Sciatic nerve (tissue), 2 donors: ENCODE measurements at places on chromosomes 12 and 14.

GRCh38 chr14:101349108-101349507, 212.2 kb upstream of the DIO3 start:
- peak; percentile 14 for DNase-seq

- DNase-seq: no peak
These were observed 16.9 kb upstream of the TMEM132C start for GRCh38 chr12:128250096-128250495.

- DNase-seq: no peak
These were observed 12.1 kb downstream of the BMAL2 start for GRCh38 chr12:27344760-27345159.

DNA sequence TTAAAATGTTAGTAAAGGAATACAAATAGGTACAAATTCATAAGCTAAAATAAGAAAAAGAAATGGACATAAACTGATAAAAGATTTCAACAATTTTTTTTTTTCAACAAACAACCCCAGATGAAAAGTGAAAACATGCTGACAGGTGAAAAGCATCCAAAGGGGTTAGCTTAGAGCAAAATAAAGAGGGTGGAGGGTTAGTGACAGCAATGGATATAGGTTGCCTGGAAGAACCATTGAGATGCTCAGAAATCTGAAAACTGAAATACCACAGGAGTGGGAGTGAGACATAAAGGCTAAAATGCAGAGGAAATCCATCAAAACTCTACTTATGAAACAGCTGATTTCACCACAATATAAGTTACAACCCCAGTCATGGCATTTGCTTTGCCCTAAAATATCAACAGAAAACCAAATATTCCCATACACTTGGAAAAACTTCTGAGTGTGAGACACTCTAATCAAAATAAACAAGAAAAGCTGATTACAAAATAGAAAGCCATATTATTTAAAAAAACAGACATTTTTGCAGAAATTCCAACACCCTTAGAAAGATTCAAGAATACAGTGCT, 136.3 kb upstream of the PLEKHG7 start:
- DNase-seq: no peak

DNA sequence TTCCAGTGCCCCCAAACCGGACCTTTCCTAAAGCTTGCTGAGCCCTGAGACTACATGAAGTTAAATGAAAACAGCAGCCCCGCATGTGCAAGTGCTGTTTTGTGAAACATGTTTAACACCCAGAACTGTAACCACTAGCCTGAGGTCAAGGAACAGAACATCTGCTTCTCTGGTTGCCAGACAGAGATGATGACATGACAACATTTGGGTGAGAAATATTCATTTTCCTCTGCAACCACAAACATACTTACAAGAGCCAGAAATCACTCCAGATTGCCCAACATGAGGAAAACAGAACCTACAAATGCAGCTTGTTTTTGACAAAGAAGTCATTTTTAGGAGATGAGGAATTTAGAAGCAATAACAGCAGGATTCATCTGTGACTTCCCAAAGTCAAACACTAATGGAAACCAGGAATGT, 110.4 kb downstream of the BCAT1 start:
- DNase-seq: no peak

GRCh38 chr12:15581006-15581405, 208.2 kb downstream of the EPS8 start:
- no peak for DNase-seq

GRCh38 chr12:32897281-32897610, 669 bp upstream of the PKP2 start:
- no peak for DNase-seq

DNA sequence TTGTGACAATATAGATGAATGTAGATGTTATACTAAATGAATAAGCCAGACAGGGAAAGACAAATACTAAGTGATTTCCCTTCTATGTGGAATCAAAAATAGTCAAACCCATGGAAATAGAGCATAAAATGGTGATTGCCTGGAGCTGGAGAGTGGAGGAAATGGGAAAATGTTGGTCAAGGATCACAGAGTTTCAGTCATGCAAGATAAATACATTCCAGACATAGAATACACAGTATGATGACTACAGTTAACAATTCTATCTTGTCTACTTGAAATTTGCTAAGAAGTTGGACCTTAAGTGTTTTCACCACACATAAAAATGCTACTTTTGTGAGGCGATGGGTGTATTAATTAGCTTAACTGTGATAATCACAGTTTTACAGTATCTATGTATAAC, 1182.7 kb downstream of the AACS start:
- DNase-seq: no peak

GRCh38 chr14:39554576-39554975, 122.3 kb upstream of the FBXO33 start:
- no peak for DNase-seq

DNA sequence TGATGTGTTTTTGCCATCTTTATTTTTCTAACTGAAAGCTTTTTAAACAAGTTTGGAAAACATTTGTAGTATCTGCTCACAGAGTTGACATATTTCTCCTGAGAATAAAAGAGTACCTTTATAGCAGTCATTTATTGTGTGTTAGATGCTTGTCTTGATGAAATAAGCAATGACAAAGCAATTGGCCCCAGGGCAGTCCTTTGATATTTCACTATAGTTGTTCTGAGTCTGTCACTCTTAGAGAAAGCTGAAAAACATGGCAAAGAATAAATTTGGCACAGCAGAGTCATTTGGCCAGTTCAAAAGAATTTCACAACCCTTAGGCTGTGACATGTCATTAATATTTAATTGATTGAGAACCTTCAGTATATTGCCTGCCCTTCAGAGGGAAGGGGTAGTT, 166.2 kb downstream of the PTPRO start:
- DNase-seq: no peak

GRCh38 chr14:105390849-105391500, 7.4 kb upstream of the TEX22 start:
- DNase-seq: no peak

DNA sequence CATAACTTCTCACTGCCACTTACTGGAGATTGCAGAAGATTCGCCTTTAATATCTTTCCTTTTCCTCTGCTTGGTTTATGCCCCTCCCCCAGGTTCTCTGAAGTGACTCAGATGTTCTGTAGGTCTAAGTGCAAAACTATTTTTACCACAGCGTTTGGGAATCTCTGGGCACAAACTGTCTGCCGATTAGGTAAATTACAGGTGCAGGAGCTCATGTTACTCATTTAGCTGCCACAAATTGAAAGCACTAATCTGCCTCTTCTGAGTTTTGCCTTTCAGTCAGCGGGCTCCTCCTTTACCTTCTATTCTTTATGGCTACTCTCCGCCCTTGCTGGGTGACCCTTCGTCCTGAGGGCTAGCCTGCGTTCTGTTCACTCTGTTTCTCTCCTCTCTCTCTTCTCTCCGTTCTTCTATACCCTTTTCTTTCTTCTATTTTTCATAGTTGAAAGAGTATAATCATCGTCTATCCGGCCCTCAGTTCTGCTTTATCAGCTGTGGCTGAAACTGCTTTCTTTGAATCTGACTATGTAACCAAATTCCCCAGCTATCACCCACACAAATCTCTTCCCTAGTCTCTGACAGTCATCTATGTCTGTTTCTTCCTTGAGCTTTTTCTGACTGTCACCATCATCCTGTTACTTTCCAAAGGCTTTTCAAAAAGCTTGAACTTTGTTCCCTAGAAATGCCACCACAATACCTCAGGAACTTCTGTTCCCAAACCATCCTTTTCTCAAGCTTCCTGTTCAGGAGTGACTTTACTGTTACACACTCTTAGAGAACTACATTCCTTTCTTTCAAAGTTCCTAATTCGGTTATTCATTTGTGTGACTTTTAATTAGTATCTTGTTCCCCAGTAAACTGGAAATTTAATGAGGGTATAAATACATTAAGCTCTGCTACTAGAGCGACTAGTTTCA, 4.3 kb upstream of the MYF6 start:
- DNase-seq: no peak

GRCh38 chr12:132170637-132171292, 26.5 kb downstream of the NOC4L start:
- no peak for DNase-seq

DNA sequence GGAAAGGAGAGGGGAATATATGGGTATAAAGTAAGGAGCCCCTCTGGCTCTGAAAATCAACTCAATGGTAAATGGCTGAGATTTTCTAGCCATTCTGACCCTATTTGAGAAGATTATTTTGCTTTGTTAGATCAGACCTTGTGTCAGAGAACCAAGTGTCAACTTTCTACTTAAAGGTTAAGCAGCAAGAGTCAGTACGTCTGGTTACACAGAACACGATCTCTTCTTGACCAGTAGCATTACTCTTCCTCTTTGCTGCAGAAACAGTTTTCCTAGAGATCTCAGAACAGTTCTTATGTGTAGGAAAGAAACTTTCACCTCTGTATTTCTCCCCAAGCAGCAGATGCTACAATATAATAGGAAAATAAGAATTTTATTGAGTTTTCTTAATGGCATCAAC, 47.4 kb upstream of the BTG1 start:
- no peak for DNase-seq

DNA sequence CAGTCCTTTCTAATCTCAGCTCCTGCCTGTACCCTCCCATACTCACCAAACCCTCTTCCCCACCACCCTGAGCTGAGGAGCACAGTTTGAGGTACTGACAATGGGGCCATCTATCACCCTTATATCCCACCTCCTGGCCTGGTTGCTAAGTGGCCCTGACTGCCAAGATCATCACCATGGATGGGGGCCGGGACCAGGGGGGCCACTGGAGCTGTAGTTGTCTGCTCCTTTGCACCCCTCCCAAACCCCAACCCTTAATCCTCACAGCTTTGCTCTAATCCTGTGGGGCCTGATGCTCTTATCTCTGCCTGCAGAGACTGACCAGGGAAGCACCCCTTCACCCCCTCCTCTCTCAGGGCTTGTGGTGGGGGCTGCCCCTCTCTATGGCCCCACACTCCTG, 395 bp upstream of the GNB3 start:
- DNase-seq: no peak

DNA sequence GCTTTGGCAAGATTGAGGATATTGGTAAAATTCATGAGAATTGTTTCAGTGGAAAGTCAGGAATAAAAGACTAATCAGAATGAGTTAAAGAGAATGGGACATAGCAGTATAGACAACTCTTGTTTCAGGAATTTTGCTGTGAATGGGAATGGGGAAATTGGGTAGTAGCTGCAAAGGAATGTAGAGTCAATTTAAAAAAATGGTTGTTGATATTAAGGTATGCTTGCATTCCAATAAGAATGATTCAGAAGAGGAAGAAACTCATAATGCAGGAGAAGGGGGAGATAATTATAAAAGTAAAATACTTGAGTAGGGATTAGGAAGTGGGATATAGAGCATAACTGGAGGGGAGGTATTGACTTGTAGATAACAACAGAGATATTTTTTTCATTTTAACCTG, 40.7 kb downstream of the MNAT1 start:
- DNase-seq: no peak

DNA sequence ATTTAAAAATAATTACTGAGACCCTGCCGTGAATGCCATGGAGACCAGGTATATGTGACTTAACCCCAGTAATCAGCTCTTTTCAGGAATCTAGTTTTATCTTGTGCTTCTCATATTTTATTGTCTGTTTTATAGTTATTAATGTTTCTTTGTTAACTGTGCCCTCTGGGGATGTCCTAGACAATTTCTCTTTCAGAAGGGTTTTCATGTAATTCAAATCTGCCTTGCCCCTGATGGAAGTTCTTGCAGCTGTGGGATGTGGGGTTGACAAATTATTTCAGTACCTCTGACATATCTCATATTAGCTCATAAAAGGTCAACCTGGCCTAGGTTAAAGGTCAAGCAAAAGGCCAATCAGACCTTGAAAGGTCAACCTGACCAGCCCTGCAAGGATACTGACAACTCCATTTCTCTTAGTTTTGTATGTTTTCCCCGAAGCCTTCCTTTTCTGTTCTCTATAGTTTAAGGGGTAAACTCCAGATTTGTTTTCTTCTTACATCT, 182.3 kb downstream of the SLC41A2 start:
- DNase-seq: no peak

DNA sequence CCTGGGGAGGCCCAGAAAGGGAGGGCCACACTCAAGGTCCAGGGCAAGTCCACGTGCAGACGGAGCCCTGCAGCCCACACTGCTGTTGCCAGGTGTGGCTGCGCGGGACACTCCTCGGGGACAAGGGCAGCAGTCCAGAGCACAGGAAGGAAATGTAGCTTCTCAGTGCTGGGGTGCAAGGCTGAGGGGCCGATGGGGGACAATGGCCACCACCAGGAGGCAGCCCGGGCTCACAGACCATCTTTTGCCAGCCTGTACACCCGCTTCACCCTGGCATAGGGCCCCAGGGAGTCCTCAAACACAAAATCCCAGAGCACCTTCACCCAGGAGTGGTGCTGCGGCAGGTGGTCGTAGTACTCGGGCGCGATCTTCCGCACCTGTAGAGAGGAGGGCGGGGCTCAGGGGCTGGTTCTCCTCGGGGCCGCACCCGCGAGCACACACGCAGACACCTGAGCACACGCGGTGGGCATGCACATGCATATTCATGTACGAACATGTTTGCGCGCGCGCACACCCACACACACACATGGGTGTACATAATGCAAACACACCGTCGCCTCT, 12.8 kb downstream of the DEGS2 start:
- DNase-seq: no peak

- peak; percentile 73 for DNase-seq
These were observed 1.2 kb downstream of the WNT5B start for GRCh38 chr12:1630133-1630826.

DNA sequence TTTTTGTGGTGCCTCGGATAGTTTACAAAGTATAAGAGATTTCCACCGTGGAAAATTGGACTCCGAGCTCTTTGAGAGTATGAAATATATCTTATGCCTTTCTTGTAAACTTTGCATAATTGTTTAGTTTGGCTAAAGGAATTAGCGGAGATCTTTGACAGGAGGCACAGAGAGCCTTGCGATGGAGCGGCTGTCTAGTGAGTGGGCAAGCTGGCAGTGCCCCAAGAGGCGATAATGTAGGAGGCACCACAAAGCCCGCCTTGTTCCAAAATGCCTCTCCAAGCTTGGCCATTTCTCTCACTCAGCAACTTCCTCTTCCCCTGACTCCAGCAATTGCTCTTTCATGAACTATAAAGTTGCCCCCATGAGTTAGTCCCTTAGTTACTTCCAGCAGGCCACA, 270.1 kb upstream of the PRICKLE1 start:
- DNase-seq: peak; percentile 77

DNA sequence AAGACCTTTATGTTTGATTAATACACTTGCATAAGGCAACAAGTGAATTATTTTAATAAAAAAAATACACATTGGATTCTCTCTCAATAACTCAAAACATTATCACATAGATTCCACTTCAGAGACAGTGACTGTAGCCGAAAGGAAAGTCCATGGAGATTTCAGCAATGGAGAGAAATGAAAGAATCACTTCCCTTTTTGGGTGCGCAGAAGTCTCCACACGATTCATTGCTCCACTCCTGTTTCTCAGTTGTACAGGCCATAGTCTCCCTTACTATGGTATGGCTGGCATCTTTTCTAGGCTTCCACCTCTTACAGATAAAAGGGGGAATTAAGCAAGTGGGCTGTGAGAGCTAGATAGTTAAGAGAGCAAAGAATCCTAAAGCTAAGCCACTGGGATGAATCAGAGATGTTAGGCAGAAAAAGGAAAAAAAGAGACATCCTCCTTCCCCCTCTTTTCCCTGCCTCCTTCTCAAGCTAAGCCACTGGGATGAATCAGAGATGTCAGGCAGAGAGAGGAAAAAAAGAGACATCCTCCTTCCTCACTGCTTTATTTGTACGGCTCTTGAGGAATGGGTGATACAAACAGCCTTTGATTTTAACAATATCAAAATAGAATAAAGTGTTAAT, 16.3 kb downstream of the ST8SIA1 start:
- DNase-seq: no peak
